ENCODE measurements at places on chromosomes 11 and 22. TPM values are rescaled to one million over a fixed set of nuclear protein-coding genes. Genes with fewer than 3 reads are reported as not detected.

Gene RASL10A
- polyA plus RNA-seq, result 0.28 TPM

Gene RCOR2
- polyA plus RNA-seq, result 11.4 TPM

Gene DEFB108B
- not detected for polyA plus RNA-seq

Gene NNMT
- 0.53 TPM for polyA plus RNA-seq

Gene TRIM48
- not detected for polyA plus RNA-seq

Gene GGT1
- polyA plus RNA-seq, result 80.4 TPM

Gene PGGHG
- polyA plus RNA-seq, result 22.2 TPM

DNA sequence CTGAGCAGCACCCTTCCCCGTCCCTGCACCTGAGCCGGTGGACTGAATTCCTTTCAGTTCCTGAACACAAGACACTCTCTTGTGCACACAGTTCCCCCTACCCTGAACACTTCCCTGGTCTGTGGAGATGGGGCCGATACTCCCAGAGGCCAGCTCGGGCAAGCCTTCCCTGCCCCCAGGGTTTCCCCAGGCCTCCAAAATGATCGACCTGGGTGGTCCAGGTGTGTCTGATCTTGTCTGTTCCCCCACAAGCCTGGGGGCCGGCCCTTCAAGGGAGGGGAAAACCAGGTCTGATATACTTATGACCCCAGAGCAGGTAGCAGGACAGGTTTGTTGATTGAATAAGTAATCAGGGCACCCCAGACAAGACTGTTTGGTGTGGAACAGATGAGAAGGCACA lies 40.7 kb upstream of the KLHL35 start:
- no peak for DNase-seq

DNA sequence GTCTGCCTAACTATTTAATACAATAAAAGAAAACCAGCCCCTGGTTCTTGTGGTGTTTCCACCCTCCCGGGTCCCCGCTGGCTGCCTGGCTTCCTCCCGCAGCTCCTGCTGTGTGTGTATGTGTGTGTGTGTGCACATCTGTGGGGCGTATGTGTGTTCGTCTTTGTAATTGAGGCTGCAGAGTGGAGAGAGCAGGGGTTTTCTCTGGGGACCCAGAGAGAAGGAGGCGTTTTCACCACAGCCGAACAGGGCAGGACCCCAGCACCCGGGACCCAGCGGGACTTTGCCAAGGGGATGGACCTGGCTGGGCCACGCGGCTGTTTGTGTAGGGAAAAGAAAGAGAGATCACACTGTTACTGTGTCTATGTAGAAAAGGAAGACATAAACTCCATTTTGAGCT lies 42.7 kb downstream of the IGLL1 start:
- DNase-seq, result no peak

GRCh38 chr11:6397156-6397555 lies 6.9 kb downstream of the SMPD1 start:
- peak; percentile 42 for DNase-seq

DNA sequence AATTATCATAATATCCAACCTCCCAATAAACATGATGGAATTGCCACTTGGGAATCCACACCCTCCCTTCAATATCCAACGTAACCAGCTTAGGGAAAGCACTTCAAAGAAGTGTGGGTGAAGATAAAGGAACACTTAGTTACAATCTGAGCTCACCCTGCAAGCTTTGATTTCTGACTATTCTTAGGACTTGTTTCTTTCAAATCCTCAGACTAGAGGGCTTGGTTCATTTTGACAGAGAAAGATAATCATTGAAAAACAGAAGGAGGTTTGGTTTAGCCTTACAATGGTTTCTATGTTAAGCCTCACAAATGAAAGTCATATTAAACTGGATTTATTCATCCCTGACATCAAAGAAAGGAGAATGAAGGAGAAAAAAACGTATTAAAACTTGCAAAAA lies 57.9 kb upstream of the SYT13 start:
- DNase-seq, result no peak

GRCh38 chr11:72100462-72100861 lies 2.6 kb downstream of the LAMTOR1 start:
- no peak for DNase-seq

DNA sequence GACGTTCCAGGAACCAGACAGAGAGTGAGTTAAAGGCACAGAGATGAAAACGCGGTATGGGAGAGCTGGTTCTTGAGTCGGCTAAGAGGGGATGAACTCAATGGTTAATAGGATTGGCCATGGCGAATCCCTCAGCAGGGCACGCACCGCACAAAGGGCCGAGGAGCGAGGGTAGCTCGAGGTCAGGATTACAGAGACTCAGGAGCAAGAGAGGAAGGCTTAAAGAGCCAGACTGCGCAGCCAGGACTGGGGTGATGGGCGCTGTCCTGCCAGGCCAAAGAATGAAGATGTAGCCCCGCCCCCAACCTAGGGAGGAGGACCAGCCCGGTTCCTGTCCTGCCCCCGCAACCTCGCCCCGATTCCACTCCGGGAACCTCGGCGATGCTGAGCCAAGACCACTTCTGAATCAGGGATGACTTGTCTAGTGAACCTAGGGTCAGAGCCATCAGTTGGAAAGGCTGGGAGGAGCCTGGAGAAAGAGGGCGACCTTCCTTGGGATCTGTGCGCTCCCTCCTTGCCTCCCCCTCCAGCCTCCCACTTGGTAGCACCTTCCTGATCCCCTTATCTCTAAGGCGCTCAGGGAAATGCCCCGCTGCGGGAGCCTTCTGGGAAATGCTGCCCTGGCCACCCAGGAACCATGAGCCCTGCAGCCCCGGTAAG lies at the start of gene PLEKHB1:
TSS of gene PLEKHB1 (plus strand) at position 610 of the 660 bp plus-strand sequence. CDS start at position 638, 28 bp downstream.
- no peak for DNase-seq

DNA sequence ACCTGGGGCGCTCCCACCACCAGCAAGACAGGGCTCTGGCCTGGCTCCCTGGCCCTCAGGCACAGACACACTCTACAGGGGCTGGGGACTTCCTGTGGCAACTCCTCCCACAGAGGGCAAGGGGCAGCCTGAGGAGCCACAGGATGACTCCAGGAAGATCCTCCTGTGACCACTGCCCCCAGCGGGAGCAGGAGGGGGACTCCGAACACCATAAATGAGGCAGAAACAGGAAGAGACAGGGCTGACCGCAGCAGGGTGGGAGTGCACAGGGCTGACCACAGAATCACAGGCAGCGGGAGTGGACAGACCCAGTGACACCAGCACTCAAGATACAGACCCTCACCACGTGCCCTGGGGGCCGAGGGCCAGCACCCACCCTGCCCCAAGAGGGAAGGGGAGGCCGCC lies 10.8 kb downstream of the ARAP1 start:
- DNase-seq, result peak; percentile 28

GRCh38 chr22:22959147-22959827 lies 71.7 kb downstream of the IGLL5 start:
- DNase-seq, result peak; percentile 85

DNA sequence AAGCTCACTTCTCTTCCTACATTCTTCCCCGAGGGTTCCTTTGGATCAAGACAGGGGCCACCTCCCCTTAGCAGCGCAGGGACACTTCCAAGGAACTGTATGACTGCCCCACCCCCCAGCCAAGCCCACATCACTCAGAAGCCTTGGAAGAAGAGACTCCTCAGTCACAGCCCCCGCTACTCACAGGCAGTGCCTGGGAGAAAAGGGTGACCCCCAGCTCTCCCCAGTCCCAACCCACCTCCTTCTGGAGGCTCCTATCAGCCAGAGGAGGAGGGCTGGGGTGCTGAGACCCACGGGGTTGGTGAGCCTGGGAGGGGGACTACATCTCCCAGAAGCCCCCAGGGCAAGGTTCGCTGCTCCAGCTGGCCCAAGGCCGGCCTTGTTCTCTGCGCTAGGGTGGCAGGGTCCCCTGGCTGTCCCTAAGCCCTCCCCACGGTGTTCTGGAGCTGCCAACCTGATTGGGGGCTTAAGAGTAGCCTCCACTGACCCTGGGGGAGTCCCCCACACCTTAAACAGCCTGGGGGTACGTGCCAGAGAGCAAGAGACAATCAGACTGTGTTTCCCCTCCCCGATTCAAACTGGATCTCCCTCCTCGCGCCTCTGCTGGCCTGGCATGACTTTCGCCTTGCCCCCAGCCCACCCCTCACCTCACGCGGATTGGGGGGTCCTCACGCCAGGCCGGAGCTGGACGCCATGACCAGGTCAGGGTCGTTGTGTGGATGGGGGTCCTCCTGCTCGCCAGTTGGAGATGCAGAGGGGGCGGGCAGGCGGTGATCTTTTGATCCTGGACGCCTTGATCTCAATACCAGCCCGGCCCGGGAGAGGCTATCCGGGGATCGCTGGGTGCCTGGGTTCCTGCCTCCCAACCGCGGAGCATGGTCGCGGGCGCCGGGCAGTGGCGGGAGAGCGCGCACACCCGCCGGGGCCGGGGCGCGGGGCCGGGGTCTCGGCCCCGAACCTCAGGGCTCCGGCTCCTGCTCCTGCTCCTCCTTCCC lies 838 bp downstream of the BCL9L start:
- no peak for DNase-seq

- DNase-seq, result peak; percentile 78
Measured at GRCh38 chr11:13772223-13773046, 104.0 kb downstream of the FAR1 start.

GRCh38 chr11:45225277-45225676 lies 60.9 kb downstream of the SYT13 start:
- DNase-seq, result no peak

GRCh38 chr11:130631119-130631518 lies 182.7 kb downstream of the ADAMTS15 start:
- no peak for DNase-seq

- no peak for DNase-seq
Measured at GRCh38 chr22:23054531-23055257, 15.6 kb upstream of the GNAZ start.

- no peak for DNase-seq
Measured at GRCh38 chr22:22710719-22711531, 66.5 kb downstream of the GGTLC2 start.

DNA sequence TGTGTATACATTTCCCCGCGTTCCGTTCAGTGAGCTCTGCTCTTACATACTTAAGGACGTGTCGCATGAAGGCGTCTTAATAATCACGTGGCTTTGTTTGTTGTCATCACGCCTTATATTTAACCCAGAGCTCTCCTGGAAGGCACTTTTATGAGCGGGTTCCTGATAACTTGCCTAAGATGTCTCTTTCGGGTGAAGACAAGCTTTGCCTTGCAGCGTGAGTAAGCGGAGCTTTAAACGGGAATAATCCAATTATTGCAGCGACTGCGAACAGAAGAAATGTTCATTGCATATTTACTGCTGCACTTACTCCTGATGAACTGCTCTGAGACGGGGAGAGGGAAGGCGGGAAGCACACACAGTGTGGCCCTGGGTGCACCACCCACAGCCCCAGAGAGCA lies 1128.2 kb downstream of the BRD1 start:
- no peak for DNase-seq

DNA sequence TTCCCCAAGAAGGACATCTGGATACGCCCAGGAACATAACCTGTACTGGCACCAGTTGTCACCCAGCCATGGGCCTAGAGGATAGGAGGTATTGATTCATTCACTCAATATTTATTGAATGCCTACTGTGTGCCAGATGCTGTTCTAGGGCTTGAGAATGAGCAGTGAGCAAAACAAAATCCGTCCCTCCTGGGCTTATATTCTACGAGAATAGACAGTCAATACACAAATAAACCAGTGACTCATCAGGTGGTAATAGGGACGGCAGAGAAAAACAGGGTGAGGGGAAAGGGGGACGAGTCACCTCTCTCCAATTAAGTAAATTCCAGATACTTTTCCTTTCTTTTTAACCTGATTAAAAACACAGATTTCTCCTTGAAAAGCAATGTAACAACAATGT lies 103.5 kb downstream of the MICAL2 start:
- no peak for DNase-seq

DNA sequence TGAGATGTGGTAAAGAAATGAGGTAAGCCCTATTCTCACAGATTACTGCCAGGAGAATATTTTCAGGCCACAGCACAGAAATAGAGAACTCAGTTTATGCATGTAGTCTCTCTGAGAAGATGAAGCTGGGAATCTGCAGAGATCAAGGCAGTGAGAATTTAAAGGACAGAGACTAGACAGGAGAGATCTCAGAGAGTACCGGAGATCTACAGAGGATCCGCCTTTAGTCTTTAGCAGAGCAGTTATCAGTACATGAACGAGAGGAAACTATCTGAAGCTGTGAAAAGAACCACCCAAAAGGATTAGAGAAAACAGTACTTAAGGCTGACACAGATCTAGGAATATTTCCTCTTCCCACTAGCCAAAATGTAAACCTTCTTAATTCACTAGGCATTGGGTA lies 101.5 kb downstream of the DLG2 start:
- no peak for DNase-seq

GRCh38 chr22:27867085-27867952 lies 51.7 kb downstream of the PITPNB start:
- no peak for DNase-seq

DNA sequence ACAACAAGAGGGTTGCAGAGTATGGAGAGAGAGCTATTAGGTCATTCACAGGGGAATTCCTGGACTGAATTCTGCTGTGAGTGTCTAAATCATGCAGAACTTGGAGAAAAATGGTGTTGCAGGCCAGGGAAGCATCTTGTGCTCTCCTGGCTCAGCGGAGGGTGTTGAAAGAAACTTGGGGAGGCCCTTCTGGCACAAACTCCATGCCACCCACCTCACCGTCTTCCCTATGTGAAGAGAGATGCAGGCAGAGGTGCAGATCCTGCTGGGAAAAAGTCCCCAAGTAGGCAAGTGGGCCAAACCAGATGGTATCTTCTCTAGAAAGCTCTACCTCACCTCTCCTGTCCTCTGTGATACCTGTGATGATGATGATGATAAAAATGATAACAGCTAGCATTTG lies 604.3 kb upstream of the API5 start:
- DNase-seq, result no peak

All from renal pelvis (tissue), 12 donors.